ENCODE measurements at places on chromosomes 6 and 20. TPM values are rescaled to one million over a fixed set of nuclear protein-coding genes. Genes with fewer than 3 reads are reported as not detected.

Gene GNAS-AS1
- not detected for total RNA-seq

Gene GJA10
- not detected for total RNA-seq

Gene TTLL9
- 0.14 TPM for total RNA-seq

Gene PSMA7
- total RNA-seq = 620 TPM

Gene SLC26A8
- total RNA-seq = not detected

Gene SCUBE3
- 0.05 TPM for total RNA-seq

Gene ATP6V1G2
- total RNA-seq = 0.48 TPM

Gene FRK
- 1.5 TPM for total RNA-seq

Gene TULP1
- not detected for total RNA-seq

Gene GPLD1
- 1.3 TPM for total RNA-seq

Gene HCRTR2
- not detected for total RNA-seq

Gene PTCRA
- not detected for total RNA-seq

Gene ZSWIM1
- total RNA-seq = 6.6 TPM

Gene CNR1
- total RNA-seq = 0.31 TPM

Gene CST2
- total RNA-seq = 0.53 TPM

Gene SMOC2
- not detected for total RNA-seq

Gene THBS2
- total RNA-seq = not detected

Gene ESF1
- 23.5 TPM for total RNA-seq

Gene TTBK1
- 0.03 TPM for total RNA-seq

Gene DLK2
- total RNA-seq = 5.1 TPM

Gene HMGCLL1
- 0.07 TPM for total RNA-seq

Gene FHL5
- total RNA-seq = not detected

Gene ACSS1
- 11.8 TPM for total RNA-seq

Gene MOXD1
- 1.6 TPM for total RNA-seq

Gene CALHM4
- not detected for total RNA-seq

Gene SLC35D3
- 0.07 TPM for total RNA-seq

Gene CYP24A1
- 430 TPM for total RNA-seq

Gene OPN5
- total RNA-seq = not detected
